Stimulated activated naive CD8-positive, alpha-beta T cell treated with anti-CD3 and anti-CD28 coated beads, Interleukin-15, amount 100 ng/mL, for 72 hours (primary cell): ENCODE measurements at places on chromosomes 12 and 14.

- DNase-seq, result no peak
Measured at GRCh38 chr14:68913516-68913915, 65.6 kb downstream of the ACTN1 start.

- DNase-seq, result no peak
Measured at GRCh38 chr12:44503329-44503728, 372.8 kb downstream of the NELL2 start.

DNA sequence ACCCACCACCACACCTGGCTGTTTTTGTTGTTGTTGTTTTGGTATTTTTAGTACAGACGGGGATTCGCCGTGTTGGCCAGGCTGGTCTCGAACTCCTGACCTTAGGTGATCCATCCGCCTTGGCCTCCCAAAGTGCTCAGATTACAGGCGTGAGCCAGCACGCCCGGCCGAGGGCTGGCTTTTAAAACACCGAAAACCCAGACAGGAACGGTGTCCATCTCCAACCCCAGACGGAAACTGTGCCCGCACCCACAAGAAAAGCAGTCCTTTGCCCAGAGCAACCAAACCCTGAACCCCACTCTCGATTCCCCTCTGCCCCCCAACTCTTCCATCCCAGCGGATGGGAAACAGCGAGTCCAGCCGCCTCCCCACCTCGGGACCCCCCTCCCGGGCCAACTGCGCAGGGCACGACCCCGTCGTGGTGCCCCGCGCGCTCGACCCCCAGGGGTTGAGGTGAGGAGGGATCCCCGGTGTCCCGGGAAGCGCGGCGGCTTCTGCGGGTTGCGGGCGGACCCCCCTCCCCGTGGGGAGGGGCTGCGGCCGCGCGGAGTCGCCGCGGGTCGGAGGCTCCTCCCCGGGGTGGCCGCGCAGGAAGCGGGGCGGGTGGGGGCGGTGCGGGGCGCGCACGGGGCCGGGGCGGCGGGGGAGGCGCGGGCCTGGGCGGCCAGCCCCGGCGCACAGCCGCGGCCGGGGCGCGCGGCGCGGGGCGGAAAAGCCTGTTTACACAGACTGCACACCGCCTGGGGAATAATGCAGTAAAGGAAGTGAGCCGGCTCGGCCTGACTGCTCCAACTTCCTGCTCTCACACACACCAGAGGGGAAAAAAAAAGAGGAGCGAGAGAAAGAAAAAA is at the start of gene ELK3:
ELK3 (plus strand) TSS at position 651 of the 851 bp plus-strand sequence.
- DNase-seq, result peak; percentile 38

GRCh38 chr12:25384893-25385248 is 134.1 kb upstream of the KRAS start:
- DNase-seq, result no peak

- no peak for DNase-seq
Measured at GRCh38 chr14:38238332-38238731, 17.6 kb downstream of the CLEC14A start.

DNA sequence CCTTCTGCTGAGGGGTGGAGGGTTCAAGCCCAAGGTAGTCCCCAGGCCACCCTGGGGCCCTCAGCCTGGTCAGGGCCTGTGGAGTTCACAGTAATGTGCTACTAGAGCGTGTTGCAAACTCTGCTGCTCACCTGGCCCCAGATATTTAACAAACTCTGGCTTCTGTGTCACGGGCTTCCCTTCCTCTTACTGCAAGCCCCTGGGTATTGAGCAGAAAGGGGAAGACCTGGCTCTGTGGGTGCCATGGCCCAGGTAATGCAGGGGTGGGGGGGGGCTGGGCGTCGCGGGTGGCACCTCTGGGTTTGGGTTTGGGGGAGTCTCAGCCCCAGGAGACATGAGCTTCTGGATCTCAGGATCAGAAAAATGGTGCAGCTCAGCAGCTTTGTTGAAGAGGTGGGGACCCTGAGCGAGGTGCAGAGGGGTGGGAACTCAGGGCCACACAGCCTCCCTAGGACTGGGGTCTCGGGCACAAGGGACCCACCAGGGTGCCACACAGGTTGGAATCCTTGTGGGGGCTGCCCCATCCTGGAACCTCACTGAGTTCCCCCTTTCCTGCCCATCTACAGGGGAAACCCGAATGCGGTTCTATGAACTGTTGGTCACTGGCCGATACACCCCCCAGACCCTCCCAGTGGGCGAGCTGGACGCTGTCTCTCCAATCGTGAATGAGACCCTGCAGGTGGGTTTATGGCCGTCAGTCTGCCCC is 4.0 kb downstream of the SETD1B start:
- DNase-seq, result no peak

DNA sequence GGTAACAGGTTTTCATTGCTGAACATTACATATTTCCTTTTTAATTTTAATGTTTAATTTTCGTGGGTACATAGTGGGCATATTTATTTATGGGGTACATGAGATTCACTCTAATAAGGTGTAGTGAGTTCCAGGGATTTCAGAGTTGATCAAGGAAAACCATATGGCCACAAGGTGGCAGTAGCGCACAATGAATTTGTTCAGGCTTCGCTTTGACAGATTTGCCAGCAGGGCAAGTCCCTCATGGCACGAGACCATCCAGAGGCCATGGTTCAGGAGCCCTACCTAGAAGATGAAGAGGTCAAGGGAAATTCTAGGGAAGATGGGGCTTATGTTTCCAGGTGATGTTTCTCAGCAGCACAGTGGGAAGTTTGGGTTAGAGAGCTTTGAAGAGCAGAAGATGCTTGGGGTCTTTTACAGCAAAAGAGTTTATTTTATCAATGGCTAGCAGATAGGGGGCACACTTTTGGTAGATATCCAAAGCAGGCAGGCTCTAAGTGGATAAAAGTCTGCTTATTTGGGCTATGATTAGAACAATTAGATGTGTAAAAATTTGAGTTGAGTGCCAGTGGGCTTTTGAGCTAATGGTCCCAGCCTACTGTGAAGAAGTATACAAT is 1004.4 kb downstream of the AACS start:
- DNase-seq, result peak; percentile 51

GRCh38 chr12:49689785-49690184 is 17.4 kb downstream of the FMNL3 start:
- no peak for DNase-seq

- DNase-seq, result no peak
Measured at GRCh38 chr14:60760644-60761364, 26.2 kb downstream of the MNAT1 start.

- DNase-seq, result no peak
Measured at GRCh38 chr12:125455556-125455955, 390.3 kb downstream of the AACS start.

DNA sequence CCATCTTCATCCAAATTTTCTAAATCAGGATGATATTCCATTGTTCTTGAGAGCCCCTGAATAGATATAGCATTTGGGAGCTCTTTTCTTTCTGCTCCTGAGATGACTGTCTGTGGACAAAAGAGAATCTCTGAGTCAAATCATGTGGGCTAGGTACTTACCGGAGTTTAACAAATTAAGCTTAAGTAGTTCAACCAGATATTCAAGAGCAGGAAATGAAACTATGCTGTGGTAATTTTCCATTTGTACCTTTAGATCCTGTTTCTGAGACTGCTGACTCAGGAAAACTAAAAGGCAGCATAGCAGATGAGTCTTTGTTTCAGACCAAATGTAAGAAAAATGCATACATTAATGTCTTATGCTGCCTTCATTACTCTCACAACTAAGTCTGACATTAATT is at the start of gene CLEC7A:
CLEC7A (minus strand) TSS at position 158 of the 400 bp plus-strand sequence; CDS start at position 41, 117 bp downstream.
- no peak for DNase-seq

DNA sequence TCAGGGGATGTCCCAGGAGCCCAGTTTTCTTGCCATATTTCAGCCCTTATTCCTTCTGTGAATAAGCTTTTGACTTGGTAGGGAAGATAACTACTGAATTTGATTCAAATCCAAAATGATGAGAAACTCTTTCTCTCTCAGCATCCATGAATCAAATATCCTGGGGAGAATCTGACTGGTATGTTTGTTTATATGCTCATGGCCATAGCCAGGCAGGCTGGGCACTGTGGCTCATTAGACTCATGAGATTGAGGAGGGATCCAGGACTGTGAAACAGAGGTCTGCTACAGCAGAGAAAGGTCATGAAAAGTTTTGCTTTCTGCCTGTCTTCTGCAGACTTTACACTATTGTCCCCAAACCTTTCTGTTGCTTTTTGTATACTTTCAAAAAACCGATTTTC is 346.4 kb upstream of the ATP2B1 start:
- DNase-seq, result no peak

DNA sequence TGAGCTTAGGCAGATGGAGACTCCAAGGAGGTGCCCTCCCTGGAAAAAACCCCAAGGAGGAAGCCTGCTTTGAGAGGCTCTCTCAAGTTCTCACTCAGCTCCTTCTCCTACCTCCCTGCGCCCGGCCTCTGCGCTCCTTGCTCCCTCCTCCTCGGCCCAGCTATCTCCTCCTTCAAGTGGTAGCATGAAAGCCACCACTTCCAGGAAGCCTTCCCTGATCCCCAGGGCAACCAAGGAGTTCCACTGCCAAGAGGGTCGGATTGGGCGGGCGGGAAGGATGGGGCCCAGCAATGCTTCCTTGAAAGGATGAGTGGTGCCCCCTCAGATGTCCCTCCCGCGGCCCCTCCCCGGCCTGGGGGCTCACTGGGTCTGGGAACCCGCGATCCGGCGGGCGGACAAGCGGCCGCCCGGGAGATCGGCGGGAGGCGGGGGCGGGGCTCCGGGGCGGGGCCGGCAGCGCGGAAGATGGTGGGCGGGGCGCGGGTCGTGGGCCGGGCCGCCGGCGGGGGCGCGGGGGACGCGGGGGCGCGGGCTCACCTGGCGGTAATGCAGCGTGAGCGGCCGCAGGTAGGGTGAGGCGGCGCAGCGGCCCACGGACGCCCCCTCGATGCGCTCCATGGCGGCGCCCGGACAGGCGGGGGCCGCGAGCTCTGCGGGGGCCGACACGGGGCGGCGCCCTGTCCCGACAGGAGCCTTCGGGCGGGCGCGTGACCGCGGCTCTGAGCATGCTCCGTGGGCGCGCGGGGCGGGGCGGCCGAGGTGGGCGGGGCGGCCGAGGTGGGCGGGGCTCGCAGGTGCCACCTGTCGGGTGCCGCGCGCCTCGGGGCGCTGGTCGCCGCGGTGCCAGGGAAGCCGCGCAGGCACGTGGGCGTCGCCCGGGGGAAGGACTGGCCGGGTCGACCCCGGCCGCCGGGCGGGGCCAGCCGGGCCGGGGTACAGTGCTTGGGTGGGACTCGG is at the start of gene NUDT14:
NUDT14 (minus strand) TSS at position 721 of the 957 bp plus-strand sequence; CDS start at position 618, 103 bp downstream.
- DNase-seq, result peak; percentile 73

- no peak for DNase-seq
Measured at GRCh38 chr14:88929656-88930436, 105.4 kb downstream of the TTC8 start.

DNA sequence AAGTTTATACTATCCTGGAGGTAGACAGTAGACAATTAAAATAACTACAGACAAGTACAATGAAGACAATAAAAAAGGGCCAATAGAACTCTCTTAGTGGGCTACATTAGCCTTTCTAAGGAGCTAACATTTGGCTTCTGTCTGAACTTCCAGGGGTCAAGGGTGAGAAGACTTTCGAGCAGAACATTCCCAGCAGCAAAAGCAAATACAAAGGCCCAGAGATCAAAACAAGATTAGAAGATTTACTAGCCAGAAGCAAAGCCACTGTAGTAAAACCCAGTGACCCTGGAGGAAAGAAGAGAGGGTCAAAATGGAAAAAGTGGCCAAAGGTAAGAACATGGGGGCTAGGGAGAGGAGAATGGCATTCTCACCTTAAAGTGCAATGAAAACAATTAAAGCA is 63.2 kb downstream of the ATP2B1 start:
- no peak for DNase-seq

GRCh38 chr14:99503848-99504453 is 22.7 kb downstream of the CCNK start:
- no peak for DNase-seq

GRCh38 chr12:93197067-93197593 is 180.6 kb upstream of the NUDT4 start:
- DNase-seq, result no peak

DNA sequence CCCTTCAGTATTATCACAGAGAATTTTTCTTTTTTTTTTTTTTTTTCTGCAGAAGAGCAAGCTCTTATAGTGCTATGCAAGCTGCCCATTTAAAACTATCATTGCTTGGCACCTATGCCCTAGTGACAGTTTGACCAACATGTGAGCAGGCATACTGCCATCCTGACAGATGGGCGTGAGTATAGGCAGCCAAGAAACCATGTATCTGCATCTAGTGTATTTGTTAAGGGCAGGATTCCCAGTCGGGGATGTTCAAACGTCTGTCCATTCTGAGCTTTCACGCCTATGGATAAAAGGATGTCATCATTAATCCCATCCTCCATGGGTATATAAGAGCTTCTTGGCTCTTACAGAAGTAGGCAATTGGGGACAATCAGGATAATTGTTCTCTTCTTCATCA is 8.8 kb downstream of the VRK1 start:
- no peak for DNase-seq

- DNase-seq, result no peak
Measured at GRCh38 chr12:98612696-98613334, 19.3 kb downstream of the SLC25A3 start.

- no peak for DNase-seq
Measured at GRCh38 chr14:75927564-75928087, 54.2 kb downstream of the TGFB3 start.

GRCh38 chr14:83912032-83912642 is 1617.8 kb upstream of the FLRT2 start:
- no peak for DNase-seq
